CD4-positive, alpha-beta T cell treated with Interferon alpha-2 for 1 hour (primary cell): ENCODE measurements at places on chromosomes 11 and 22.

DNA sequence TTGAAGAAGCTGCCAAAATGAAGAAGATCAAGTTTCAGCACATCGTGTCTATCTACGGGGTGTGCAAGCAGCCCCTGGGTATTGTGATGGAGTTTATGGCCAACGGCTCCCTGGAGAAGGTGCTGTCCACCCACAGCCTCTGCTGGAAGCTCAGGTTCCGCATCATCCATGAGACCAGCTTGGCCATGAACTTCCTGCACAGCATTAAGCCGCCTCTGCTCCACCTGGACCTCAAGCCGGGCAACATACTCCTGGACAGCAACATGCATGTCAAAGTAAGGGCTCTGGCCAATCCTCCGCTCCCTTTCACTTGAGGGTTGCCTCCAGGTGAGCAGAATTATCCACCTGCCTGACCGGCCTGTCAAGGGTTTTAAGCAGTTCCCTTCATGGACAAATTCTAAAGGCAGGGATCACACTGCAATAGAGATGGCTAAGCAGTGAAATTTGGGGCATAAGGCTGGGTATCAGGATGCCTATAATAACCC lies 6.0 kb downstream of the ANKK1 start:
- no peak for DNase-seq

- DNase-seq = no peak
These were observed 9.8 kb upstream of the PSMA1 start for GRCh38 chr11:14529951-14530350.

GRCh38 chr11:71112454-71112853 lies 139.9 kb downstream of the SHANK2 start:
- DNase-seq = no peak

DNA sequence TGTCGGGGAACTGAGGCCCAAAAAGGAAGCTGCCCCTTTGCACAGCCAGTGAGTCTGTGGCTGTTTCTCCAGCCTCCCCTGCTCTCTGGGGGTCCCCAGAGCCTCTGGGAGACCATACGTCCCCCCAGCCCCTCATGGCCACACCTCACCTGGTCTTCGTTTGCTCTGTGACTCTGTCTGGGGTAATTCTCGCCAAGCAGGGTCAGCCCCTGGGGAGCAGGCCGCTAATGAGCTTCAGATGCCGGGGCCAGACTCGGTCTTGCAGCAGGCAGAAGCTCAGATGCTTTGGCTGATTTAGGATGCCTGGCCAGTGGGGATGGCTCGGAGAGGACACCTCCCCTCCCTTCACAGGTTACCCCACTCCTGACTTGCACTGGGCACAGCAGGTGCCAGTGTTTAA lies 24.1 kb upstream of the WNT11 start:
- no peak for DNase-seq

- DNase-seq = peak; percentile 82
These were observed at the start of gene TMEM184B for GRCh38 chr22:38272373-38273134. Gene TMEM184B (minus strand): TSS chr22:38273010. CDS start chr22:38247961, 25,049 bp downstream.

DNA sequence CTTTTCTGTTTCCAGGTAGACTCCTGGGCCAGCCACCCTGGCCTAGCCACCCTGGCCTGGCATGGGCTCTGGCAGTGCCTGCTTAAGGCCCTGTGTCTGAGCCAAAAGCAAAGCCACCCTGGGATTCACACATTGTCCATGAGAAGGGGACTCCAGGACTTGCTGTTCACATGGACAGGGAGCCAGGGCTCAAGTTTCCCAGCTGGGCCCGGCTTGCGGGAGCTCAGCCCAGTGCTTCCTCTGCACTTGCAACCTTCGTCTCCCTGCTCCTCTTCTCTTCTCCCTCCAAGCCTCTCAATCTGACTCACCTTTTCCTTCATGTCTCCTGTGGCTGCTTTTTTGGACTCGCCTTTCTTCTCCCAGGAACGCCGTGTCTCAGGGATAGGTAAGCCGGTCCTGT lies 130.3 kb downstream of the MICAL2 start:
- no peak for DNase-seq

GRCh38 chr11:32307471-32307870 lies 127.9 kb downstream of the WT1 start:
- DNase-seq = no peak

DNA sequence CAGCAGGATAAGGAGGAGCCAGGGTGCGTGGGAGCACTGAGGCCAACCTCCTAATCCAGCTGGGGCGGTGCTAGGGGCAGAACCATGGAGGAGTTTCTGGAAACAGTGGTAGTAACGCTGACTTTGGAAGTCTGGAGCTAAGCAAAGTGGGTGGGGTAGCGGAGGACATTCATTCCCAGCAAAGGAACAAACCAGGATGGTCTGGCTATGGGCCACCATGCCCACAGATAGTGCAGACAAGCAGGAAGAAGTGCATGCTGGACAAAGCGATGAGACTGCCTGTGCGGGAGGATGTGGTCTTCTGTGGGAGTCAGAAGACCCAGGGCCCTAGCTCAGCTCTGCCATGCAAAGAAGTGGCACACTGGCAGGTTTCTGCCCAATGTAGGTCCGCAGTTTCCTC lies 71.6 kb upstream of the CSNK2A3 start:
- DNase-seq = no peak

DNA sequence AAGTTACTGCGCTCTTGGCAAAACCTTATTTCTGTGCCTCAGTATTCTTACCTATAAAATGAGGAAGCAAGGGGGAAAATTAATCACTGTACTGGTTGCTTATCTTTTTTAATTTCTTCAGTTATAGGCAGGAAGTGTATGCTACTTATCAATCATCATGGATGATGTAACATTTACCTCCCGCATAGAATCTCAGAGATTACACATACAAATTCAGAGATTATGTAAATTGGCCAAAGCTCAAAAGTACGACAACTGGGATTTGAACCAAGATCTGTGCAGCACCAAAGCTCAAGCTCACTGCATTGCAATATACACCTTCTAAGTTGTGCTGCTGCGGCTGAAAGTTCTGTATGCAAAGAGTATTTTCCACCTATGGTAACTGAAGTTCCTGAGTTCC lies 83.0 kb downstream of the PDHX start:
- no peak for DNase-seq

- DNase-seq = no peak
These were observed 93.2 kb downstream of the PDE2A start for GRCh38 chr11:72581067-72581466.

DNA sequence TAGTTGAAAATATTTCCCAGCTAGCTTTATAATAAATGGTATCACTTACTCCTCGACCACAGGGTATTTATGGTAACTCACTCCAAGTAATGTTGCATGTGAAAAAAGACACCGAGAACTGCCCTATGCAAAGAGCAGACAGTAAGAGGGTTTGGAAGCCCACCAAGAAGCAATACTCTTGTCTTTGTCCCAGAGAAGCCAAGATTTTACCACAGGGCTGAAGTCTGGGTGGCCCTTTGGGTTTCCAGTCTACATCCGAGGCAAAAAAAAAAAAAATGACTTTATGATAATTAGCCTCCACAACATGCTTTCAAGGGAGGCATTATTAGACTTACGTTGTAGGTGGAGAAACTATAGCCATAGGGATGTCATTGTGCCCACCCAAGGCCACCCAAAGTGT lies 83.6 kb downstream of the CCDC34 start:
- DNase-seq = no peak

DNA sequence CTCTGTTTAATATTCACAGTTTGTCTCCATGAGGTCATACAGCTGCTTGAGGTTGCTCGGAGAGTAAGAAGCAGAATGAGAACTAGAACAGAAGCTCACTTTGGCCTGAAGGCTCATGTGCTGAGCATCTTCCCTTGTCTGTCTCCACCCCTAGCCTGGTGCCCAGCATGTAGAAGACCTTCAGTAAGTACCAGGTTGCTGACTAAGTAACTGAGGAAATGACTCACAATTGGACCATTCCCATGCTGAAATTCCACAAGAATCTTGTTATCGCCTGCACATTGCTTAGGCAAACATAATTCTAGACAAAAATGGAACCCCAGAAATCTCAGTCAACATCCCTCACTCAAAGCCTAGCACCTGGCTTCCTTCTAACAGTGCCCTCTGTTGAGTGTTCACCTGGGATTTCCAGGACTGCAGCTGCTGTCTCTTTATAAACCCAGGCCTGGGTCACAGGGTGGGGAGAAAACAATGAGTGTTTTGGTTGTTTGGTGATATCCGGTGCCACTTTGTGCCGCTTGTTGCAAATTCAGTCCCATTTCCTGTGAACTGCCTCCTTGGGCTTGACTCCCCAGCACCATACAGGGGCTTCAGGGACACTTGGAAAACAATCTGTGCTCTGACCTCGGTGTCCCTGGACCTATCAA lies 406.8 kb downstream of the ETS1 start:
- DNase-seq = no peak
